Neural crest cell (in vitro differentiated cells): ENCODE measurements at places on chromosomes 7 and 10. TPM values are rescaled to one million over a fixed set of nuclear protein-coding genes. Genes with fewer than 3 reads are reported as not detected.

- DNase-seq = no peak
Observed at GRCh38 chr10:44731283-44731682, 179.9 kb upstream of the TMEM72 start.

The COPG2 gene
- 59.9 and 62.7 TPM in 2 replicates for total RNA-seq

GRCh38 chr10:16717622-16718395, 99.4 kb downstream of the RSU1 start:
- DNase-seq = no peak

The STOX1 gene
- total RNA-seq = 8.7 and 8.8 TPM in 2 replicates

DNA sequence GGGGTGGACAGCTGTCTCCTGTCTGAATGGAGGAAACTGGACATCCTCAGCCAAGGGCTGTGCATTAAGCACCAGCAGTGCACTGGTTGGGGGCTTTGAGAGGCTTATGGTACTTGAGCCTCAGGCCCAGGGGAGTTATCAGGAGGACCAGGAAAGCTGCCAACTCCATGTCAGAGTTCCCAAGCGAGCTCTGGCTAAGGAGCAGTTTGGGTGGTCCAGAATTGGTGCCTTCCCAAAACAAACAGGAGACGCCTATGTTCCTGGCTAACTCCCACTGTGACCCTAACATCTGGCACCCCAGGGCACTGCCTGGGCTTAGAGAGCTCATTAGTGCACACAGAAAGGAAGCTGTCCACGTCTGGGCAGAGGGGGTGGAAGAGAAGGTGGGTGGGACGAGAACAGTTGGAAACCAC, 408.6 kb upstream of the NPVF start:
- DNase-seq = no peak

- DNase-seq = no peak
Observed at GRCh38 chr10:59803714-59804113, 50.5 kb upstream of the MRLN start.

GRCh38 chr7:55173671-55174070, 154.9 kb downstream of the EGFR start:
- DNase-seq = no peak
